Endothelial cell of umbilical vein (primary cell): ENCODE measurements at places on chromosomes 5 and 9. TPM values are rescaled to one million over a fixed set of nuclear protein-coding genes. Genes with fewer than 3 reads are reported as not detected.

- no peak for DNase-seq
- H3K36me3 ChIP-seq, result no peaks in the 10 kb centered on the region
- no peak overlapping the region for H3K27ac ChIP-seq
- no peak overlapping the region for H3K4me3 ChIP-seq
Observed at GRCh38 chr5:5589857-5590256, 167.4 kb downstream of the ICE1 start.

GRCh38 chr9:136248951-136249876 is 3.6 kb upstream of the QSOX2 start:
- no peaks in the 10 kb centered on the region for H3K27me3 ChIP-seq
- peaks cover 9% of the 10 kb centered on the region for H3K4me1 ChIP-seq
- no peak for DNase-seq
- no peak overlapping the region for H3K27ac ChIP-seq
- H3K4me3 ChIP-seq, result no peak overlapping the region
- no peaks in the 10 kb centered on the region for H3K36me3 ChIP-seq

The GNA14 gene
- total RNA-seq, result 3.0 and 3.3 TPM in 2 replicates

DNA sequence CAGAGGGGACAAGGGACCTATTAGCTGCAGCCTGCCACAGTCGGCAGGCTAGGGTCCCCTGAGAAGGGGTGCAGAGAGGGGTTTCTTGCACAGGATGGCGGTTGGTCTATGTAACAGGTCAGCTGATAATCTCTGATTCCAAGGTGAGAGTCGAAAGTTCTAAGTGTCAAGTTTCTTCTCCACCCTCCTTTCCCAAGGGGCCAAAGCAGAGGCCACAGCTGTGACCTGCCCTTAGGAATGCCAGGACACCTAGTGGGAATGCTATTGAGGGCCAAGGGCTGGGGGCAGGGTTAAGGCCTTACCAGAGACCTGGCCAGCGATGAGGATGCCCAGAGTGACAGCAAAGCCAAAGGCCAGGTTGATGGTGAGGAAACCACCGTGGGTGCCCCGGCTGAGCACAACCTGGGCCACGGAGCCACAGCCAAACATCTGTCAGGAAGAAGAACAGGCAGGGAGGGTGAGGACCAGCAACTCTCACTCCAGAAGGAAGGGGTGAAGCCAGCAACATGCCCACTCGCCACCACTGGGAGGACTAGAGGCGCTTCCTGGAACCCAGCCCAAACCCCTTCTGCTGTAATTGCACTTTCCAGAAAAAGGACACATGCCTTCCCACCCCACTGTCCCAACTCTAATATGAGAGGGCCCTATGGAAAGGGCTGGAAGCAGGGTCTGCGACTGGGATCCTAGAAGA is 3.8 kb downstream of the AQP3 start:
- H3K4me3 ChIP-seq, result no peak overlapping the region
- no peaks in the 10 kb centered on the region for H3K27me3 ChIP-seq
- no peak for DNase-seq
- H3K27ac ChIP-seq, result no peak overlapping the region
- peaks cover 7% of the 10 kb centered on the region for H3K4me1 ChIP-seq

The ENHO gene
- not detected in 2 replicates for total RNA-seq

The SLC34A3 gene
- total RNA-seq, result not detected in 2 replicates

DNA sequence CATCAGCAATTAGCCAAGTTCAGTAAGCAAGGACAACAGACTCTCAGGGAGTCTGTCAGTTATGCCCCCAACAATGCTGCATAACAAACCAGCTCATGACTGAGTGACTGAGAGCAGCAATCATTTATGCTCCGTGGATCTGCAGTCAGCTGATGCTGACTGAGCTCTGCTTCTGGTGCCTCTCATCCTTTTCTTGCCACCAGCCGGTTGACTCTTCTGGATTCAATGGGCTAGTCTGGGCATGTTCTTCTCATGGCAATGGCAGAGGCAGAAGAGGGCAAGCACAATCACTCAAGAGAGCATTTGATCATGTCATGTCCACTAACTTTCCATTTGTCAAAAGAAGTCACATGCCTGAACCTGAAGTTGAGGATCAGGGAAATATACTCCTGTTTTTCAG is 157.0 kb upstream of the NTRK2 start:
- H3K4me3 ChIP-seq, result no peak overlapping the region
- no peaks in the 10 kb centered on the region for H3K27me3 ChIP-seq
- H3K36me3 ChIP-seq, result no peaks in the 10 kb centered on the region

DNA sequence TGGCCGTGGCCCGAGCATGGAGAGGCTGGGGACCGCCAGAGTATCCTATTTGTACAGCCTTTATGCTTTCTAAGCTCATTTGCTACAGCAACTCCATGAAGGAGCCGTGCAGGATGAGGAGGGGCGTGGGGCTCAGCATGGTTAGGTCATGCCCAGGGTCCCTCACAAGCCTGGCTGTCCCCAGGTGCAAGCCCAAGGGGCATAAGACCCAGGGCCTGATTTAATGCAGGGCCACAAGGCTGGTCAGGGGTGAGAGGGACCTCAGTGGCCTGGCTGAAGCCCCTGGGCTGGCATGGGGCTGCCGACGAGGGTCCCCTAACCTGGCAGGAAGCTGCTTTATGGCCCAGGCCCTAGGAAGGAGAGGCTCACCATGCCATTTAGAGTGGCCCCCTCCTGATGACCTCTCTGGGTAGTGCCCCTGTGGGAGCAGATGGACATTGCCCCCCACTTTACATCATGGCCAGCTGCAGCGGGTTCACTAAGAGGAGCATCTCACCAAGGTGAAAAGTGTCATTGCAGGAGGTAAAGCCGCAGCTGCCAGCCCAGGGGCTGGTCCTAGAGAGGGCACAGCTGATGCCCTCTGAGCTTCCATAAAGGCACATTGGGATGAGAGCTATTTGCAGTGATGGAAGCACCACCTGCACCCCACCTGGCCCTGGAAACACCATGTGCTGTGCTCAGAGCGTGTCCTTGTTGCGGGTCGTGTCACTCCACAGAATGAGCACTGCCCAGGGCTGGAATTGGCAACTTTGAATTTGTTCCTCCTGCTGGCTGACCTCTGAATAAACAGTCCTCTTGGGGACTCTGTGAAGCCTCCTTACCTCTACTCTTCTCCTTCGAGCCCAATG is 58.9 kb downstream of the ZNF618 start:
- H3K4me1 ChIP-seq, result peaks cover 30% of the 10 kb centered on the region
- no peak overlapping the region for H3K27ac ChIP-seq
- H3K4me3 ChIP-seq, result no peak overlapping the region
- no peaks in the 10 kb centered on the region for H3K27me3 ChIP-seq
- DNase-seq, result no peak
- no peaks in the 10 kb centered on the region for H3K36me3 ChIP-seq

The FAM114A2 gene
- total RNA-seq, result 26.6 and 31.3 TPM in 2 replicates

The NSUN2 gene
- 73.0 and 85.4 TPM in 2 replicates for total RNA-seq

DNA sequence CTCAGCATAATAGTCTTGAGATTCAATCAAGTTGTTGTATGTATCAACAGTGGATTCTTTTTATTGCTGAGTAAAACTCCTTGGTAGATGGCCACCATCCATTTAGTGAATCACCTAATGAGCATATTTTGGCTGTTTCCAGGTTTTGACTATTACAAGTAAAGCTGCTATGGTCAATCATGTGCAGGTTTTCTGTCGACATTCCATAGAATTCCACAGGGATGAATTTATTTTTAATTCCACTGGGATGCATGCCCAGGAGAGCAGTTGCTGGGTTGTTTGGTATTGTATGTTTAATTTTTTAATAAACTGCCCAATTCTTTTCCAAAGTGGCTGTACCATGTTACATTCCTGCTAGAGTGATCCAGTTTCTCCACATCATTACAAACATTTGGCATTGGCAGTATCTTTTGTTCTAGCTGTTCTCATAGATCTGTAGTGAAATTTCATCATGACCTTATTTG is 10.5 kb upstream of the S1PR3 start:
- no peak overlapping the region for H3K27ac ChIP-seq
- no peak overlapping the region for H3K4me3 ChIP-seq
- DNase-seq, result no peak
- no peaks in the 10 kb centered on the region for H3K36me3 ChIP-seq
- H3K4me1 ChIP-seq, result no peaks in the 10 kb centered on the region

DNA sequence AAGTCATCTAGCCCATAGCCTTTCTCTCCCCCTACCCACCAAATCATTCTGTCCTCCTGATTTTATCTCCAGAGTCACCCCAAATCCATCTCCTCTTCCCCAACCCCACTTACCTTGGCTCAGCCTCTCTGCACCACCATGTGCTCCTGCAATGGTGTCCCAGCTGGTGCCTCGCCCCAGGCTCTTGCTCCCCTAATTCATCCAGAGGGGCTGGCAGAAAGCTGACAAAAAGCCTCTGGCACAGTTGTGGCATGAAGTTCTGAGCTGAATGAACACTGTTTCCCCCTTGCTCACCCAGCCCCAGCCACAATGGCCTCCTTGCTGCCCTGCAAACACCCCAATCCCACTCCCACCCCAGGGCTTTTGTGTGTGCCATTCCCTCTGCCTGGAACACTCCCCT is 10.2 kb downstream of the RETREG1 start:
- DNase-seq, result no peak
- H3K4me1 ChIP-seq, result no peaks in the 10 kb centered on the region
- H3K36me3 ChIP-seq, result no peaks in the 10 kb centered on the region
- H3K27ac ChIP-seq, result no peak overlapping the region
- no peak overlapping the region for H3K4me3 ChIP-seq

- no peak overlapping the region for H3K4me3 ChIP-seq
- no peaks in the 10 kb centered on the region for H3K27me3 ChIP-seq
- no peaks in the 10 kb centered on the region for H3K36me3 ChIP-seq
- no peak for DNase-seq
- peaks cover 34% of the 10 kb centered on the region for H3K4me1 ChIP-seq
Observed at GRCh38 chr9:134344068-134344799, 18.0 kb downstream of the RXRA start.

DNA sequence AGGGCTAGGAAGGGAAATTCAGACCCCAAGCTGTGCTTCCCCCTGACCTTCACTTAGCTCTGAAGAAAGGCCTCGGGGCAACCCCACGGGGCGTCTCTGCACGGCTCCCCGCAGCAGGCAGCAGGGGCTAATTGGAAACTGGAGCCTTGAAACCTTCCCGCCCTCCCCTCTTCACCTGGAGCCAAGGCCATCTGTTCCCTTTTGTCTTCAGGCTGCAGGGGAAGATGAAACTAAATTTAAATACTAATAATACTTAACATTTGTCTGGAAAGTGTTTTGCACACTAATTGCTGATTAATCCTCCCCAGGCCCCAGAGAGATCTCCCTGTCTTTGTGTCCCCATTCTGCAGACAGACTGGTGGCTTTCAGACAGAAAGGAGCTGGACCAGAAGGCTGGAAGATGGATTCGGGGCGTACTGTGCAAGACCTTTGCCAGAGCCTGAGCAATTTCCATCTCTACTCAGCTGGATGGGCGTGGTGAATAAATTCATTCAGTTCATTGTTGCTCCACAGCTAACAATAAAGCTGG is 34.1 kb upstream of the CPLX2 start:
- H3K4me3 ChIP-seq, result no peak overlapping the region
- H3K27ac ChIP-seq, result no peak overlapping the region
- no peak for DNase-seq
- H3K4me1 ChIP-seq, result no peaks in the 10 kb centered on the region
- no peaks in the 10 kb centered on the region for H3K27me3 ChIP-seq
- no peaks in the 10 kb centered on the region for H3K36me3 ChIP-seq
